ENCODE measurements at places on chromosomes 1 and 21. TPM values are rescaled to one million over a fixed set of nuclear protein-coding genes. Genes with fewer than 3 reads are reported as not detected.
A peak's percentile ranks its signal among the peaks of the same experiment; 100 is the strongest.

The GBP1 gene
- total RNA-seq = 43.5 TPM

The CELA2A gene
- total RNA-seq = 0.55 TPM

GRCh38 chr1:31760471-31761470 is 3.4 kb downstream of the ADGRB2 start:
- DNase-seq = peak; percentile 67

DNA sequence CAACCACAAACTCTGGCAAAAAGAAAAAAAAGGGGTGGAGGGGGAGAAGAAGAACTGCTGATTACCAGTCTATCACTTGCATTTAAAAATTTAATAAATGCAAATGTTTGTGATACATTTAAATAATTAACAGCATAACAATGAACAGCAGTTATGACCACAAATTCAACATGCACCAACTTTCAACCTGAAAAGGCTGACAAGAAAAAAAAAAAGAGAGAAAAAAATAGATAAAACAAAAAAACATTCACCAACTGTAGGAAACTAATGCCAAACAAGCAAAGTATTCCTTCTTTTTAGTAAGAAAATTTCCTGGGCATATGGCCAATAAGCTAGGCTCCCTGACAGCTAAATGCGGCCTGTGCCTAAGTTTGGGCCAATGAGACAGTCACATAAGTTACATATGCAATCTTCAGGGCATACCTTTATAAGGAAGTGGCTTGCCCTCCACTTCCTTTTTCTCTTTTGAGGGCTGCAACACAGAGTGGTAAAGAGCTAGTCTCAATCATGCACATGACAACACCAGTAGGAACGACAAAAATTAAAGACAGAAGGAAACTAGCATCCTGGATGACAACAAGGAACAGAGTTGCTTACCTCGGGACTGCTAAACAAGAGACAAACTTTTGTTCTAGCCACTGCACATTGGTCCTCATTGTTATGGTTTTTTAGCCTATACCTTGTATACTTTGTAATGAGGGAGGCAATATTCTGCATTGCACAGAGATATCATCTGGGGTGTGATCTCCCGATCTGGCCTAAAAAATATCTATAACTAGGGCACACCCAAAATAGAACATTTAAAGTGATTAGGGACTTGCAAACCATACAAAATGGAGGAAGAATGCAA is 24.2 kb upstream of the PHTF1 start:
- DNase-seq = peak; percentile 65

GRCh38 chr1:22216966-22217365 is 74.1 kb upstream of the WNT4 start:
- no peak for DNase-seq

DNA sequence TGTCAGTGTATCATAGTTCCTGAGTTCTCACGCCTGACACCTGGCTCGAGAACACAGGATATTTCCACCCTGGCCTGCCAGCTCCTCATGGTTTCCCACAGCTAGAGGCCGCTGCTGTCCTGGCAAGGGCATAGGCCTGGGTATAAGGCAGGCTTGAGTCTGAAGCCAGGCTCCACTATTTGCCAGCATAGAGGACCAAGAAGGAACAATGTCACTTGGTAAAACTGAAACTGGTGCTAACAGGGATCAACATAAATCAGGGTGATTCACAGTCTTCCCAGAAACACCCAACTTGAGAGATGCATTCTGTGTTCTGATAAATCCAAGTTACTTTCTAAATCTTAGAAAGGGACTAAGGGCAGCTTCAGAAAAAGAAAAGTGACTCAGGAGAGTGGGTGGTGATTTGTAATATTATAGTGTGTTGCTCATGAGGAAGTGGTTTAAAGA is 6.9 kb upstream of the S100A2 start:
- DNase-seq = peak; percentile 92

- DNase-seq = no peak
Observed at GRCh38 chr1:106768501-106768900, 288.0 kb upstream of the PRMT6 start.

DNA sequence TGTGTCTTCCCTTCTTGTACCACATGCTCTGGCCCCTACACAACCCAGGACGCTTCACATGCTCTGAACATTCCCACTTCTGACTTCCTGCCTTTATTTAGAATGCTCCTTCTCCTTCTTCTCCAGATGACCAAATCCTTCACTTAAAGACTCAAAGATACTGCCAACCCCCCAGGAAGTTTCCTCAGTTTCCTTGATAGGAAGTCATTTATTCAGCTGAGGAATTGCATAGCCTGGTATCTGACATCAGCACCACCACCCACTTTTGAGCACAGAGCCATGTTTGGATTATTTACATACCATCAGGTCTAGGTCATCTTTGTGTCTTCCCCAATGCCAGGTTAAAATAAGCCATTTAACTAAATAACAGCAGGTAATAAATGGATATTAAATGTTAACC is 42.4 kb downstream of the GFI1 start:
- DNase-seq = no peak

DNA sequence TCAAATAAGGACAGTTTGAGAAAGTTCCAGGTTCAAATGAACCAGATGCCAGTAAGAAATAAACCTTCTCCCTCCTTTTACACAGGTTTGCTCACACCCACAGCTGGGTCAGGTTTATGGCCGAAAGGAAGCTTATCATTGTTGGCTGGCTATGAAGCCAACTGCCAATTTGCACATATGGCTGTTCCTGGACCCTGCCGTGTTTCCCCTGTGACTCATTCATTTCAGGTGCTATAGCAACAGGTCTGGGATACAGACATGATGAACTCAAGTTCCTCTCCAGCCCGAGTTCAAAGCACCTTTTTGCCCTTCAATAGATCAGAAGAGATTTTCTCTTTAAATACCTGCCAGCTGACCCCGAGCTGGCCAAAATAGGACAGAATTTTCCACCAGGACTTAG is 134.4 kb upstream of the SMYD2 start:
- DNase-seq = no peak

- DNase-seq = no peak
Observed at GRCh38 chr1:200373811-200374231, 36.0 kb downstream of the ZNF281 start.

- no peak for DNase-seq
Observed at GRCh38 chr1:41360074-41360785, 1.0 kb upstream of the FOXO6 start.

DNA sequence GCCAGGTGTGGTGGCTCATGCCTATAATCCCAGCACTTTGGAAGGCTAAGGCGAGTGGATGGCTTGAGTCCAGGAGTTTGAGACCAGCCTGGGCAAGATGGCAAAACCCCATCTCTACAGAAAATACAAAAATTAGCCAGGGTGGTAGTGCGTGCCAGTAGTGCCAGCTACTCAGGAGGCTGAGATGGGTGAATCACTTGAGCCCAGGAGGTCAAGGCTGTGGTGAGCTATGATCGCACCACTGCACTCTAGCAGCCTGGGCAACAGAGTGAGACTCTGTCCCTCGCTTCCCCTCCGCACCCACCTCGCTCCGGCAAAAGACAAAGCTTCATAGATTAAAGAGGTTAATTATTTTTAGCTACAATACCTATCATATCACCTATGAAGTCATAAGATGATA is 100.0 kb downstream of the HHAT start:
- DNase-seq = no peak

- DNase-seq = no peak
Observed at GRCh38 chr21:38631206-38631605, 132.9 kb upstream of the ERG start.

DNA sequence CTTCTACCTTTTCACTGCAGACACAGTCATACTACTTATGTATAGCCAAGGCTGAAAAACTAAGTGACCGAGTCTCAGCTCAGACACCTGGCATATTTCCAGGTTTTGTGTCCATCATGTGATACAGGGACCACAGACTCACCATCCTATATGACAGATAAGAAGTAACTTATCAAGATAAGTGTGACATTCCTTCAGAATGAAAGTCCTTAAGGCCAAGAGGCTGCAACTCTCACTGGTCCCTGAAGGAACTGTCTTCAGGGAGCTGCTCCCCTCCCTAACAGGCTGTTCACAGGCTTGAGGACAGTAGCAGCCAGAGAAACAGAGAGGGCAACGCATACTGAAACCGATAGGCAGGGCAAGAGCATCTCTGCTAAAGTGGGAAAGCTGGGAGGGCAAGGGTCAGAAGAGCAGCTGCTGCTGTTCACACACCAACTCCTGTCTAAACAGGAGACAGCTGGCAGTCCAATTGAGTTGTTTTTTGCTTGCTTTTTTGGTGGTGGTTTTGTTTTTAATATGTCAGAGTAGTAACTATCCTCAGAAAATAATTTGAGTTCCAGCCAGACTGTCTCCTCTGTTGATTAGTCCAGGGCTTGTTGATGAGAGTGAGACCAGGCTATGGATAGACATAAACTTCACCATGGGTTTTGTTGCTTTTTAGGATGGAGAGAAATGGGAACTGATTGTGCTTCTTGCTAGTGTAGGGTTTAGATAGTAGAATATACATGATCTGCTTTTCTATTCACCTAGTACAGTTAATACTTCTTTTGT is 67.7 kb downstream of the MACF1 start:
- no peak for DNase-seq

GRCh38 chr1:224433041-224433691 is 1.4 kb downstream of the WDR26 start:
- peak; percentile 54 for DNase-seq

Data from stomach (tissue), 19 donors.